ENCODE measurements at places on chromosomes 11 and 22. TPM values are rescaled to one million over a fixed set of nuclear protein-coding genes. Genes with fewer than 3 reads are reported as not detected.

Gene OR52E8
- total RNA-seq: not detected

Gene TSSK2
- total RNA-seq: not detected

Gene CDON
- total RNA-seq: 17.2 TPM

Gene PKP3
- 41.7 TPM for total RNA-seq

Gene DDX10
- 46.2 TPM for total RNA-seq
